Ecto neural progenitor cell (in vitro differentiated cells): ENCODE measurements at places on chromosomes 4 and X.

GRCh38 chr4:142040043-142040442 lies 403.7 kb downstream of the IL15 start:
- no peak for DNase-seq

DNA sequence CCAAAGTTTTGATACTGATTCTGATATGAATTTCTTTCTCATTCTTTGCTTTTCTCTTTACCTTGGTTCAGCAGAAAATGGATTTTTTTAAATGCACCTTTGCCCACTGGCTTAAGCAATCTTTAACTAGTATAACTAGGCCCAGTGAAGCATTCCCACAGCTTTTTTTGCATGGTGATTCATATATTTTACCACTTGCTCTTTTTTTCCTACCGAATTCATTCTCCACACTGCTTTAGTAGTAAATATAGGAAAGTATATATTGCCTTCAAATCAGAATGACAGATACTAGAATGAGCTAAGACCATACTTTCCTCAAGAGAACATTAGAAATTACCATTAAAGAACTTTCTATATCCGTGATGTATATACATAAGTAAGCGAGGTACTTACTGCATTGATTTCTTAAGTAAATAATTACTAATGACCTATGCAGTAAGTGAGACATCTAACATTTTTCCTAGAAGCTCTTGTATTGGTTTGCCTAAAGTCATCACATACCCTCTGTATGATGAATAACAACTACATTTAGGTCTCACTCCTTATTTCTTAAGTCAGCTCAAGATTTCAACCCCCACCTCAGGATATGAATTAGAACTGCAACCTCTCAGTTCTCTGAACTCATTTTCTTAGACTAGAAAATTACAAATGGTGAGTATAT lies 44.2 kb downstream of the SLC4A4 start:
- DNase-seq, result no peak

DNA sequence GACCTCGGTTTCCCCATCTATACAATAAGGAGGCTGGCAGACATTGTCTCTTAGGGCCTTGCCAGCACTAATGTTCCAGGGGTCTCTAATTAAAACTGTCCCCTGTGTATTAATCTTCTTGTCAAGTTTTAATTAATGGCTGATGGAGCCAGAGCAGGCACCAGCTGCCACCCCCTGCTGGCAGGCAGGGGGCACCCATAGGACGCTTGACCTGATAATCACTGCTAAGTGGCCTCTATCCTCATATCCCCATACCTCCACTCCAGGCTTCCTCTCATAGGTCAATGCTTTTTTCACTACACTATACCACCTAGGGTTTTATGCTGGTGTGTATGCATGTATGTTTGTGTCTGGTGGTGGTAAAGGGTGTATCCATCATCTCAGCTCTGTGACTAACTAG lies 89.4 kb downstream of the EFNB1 start:
- no peak for DNase-seq

DNA sequence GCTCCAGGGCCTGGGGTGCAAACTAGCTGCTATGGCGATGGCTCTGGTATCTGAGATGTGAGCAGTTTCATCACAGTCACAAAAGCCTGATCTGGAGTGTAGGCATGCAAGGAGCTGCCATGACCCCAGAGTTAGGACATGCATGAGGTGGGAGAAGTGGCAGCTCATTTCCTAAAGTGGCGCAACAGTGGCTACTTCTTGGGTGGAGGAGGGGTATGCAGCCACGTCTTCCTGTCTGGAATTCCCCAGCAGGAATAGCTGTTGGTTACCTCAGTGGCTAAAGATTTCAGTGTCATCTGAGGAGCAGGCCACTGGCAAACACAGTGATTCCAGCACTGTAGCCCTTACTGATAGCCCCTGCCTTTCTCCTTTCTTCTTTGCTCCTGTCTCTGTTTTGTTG lies 1382.5 kb downstream of the C4orf33 start:
- no peak for DNase-seq

DNA sequence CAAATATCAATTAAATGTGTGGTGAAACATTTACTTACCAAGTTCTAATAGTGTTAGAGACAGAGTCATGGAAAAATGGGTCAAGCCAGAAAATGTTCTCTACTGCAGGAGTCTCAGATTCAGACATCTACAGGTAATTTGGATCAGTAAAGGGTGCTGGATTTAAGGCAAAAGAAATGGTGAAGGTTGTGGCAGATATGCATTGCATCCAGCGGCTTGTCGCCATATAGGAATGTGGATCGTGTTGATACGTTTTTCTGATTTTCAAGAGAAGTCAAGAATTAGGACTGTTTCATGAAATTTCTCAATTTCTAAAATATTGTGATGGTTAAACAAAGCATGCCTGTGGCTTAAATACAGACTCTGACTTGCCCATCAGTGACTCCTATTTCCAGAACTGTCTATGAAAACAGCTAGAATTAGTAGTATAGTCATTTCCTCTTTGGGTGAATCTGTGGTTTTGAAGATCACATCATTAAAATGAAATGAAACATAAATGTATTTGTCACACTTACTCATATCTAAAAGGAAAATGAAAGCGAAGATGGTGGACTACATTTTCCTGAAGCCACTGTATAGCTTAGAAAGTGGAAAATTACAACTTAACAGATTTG lies 110.1 kb upstream of the VEGFC start:
- no peak for DNase-seq

DNA sequence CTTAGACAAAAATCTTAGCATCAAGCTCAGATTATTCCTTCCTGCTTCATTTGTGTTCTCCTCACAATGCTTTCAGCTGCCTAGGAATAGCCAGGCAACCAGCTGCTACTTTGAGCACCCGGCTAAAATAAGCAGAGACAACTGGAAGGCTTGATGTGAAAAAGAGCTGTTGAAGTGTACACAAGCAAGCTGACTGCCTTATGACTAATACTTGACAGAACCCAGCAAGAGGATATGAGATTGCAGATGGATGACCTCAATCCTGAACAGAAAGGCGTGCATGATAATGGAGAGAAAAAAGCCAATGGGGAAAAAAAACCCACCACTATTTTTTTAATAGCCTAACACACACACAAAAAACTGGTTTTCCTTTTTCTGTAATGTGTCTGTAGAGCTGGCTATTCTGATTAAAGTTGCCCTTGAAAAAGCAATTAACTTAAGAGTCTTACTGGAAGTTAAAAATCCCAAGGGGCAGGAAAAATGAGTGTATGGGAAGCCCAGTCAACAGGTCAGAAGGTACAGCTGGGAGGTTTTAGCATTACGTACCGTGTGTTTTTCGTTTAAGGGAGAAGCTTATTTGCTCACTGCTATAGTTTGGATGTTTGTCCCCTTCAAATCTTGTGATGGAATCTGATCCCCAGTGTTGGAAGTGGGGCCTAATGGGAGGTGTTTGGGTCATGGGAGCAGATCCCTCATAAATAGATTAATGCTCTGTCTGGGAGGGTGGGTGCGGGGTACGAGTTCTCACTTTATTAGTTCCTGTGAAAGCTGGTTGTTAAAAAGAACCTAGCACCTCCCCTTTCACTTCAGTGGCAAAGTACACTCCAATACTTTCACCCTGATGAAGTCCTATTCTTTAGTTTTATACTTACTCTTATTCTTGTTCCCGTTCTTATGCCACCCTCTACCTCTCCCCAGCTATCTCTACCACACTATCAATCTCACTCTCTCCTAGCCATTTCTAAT lies 37.1 kb upstream of the HERC6 start:
- no peak for DNase-seq

DNA sequence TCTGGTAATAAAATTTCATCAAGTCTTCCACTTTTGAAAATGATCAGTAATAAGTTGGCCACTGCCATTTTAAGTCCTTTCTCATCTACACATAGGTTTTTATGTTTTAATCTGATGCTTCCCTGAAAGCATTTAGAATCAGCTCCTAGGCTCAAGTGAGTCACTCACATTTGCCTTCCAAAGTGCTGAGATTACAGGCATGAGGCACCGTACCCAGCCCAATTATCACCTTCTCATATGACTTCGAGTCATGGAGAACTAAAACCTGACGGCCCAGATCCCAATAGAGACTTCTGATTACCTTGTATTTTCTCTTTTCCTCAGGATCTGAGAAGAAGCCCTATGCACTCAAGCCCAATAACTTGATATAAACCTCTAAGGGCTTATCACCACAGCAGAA lies 140.8 kb downstream of the OPHN1 start:
- DNase-seq, result no peak

DNA sequence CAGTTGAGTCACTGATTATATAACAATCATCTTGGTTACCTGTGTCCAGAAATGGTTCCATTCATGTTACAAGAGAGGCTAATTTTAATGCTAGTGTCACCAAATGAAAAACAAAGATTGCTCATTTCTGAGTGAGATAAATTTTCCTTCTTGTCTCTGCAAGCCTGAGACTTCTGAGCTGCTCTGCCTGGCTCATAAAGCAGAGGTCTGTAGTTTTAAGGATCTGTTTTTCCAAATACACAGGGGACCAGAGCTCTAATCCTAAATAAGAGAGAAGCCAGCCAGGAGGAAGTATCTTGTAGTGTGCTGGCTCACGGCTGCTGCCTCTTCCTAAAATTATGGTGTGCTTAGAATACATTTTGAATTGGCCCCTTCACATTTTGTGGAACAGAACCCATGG lies 42.6 kb downstream of the CLDN34 start:
- no peak for DNase-seq

DNA sequence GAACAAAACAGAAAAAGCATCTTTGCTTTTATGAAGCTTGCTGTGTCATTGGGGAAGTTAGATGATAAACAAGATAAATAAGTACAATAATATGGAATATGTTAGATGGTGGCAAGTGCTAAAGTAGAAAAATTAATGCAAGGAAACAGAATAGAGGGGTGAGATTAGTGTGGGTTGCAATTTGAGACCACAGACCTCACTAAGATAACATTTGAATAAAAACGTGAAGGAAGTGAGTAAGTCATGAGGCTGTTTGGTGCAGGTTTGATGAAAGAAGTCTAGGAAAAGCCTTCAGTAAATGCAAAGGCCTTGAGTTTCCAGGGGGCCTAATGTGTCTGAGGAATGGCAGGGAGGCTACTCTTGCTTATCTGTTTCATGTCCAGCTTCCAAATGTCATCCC lies 102.5 kb downstream of the CFAP299 start:
- no peak for DNase-seq

GRCh38 chr4:68152411-68152810 lies 22.7 kb upstream of the TMPRSS11F start:
- no peak for DNase-seq

DNA sequence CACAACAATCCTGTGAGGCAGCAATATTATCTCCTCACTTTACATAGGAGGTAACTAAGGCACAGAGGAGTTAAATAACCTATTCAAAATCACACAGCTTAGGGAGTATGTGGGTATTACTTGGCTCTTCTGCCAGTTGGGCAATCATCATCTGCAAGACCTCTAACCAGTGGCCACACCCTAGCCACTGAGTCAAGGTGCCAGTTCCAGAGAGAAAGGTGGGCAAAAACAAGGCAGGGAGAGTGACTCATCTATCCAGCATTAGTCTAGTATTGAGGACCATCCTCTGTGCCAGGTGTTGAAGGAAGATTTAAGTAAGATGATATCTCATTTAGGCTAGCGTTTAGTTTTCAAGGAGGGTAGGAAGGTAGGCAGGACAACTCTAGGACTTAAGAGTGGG lies 113.9 kb upstream of the EOLA2 start:
- DNase-seq, result no peak

DNA sequence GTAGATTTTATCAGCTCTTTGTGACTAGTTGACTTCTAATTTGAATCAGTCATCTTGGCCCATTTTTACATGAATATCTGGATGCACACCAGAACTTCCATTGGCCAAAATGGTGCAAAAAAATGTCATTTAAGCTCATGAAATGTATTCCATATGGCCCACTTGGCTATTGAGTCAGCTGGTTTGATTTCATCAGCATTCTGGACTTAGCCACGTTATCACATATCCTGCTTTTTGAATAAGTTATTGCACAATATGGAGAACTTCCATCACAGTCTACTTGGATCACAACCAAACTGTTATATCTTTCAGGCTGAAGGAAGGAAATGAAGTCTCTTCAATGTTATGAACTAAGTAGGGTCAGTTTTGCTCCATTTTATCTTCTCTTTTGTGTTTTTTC lies 640.6 kb downstream of the PCDH7 start:
- no peak for DNase-seq

DNA sequence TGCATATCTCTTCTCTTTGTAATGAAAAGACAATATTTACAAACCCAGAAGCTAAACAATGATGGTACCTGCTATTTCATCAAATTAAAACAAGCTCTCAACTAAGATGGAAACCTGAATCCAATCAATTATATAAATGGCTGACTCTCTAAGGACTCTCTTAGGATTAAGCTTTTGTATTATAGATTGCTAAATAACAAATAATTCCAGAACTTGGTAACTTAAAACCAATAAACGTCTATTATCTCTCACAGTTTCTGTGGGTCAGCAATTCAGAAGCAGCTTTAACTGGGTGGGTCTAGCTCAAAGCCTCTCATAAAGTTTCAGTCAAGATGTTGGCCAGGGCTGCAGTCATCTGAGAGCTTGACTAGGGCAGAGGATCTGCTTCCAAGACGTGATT lies 12.4 kb downstream of the PHKA2 start:
- no peak for DNase-seq

DNA sequence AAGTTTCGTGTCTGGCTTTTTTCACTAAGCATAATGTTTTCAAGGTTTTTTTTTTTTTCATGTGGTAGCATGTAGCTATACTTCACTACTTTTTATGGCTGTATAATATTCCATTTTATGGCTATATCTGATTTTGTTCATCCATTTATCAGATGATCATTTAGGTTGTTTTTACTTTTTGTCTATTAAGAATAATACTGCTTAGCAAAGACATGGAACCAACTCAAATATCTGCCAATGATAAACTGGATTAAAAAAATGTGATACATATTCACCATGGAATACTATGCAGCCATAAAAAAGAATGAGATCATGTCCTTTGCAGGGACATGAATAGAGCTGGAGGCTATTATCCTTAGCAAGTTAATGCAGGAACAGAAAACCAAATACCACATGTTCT lies 32.7 kb upstream of the ZNF280C start:
- DNase-seq, result no peak

DNA sequence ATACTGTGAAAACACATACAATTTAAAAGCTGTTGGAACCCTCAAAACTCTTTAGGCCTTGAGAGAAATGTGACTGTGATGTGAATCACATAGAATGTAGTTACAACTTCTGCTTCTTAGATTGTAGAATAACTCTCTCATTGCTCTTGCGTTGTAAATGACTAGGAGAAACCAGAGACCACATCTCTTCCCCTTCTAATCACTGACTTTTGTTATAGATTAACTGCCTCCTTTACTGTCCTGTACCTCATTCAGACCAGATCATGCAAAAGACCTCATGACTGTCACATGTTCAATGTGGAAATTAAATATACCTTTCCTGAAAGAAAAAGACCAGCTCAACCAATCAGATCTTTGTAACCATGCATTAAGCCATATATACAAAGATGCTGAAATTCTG lies 43.2 kb upstream of the NEIL3 start:
- DNase-seq, result no peak

DNA sequence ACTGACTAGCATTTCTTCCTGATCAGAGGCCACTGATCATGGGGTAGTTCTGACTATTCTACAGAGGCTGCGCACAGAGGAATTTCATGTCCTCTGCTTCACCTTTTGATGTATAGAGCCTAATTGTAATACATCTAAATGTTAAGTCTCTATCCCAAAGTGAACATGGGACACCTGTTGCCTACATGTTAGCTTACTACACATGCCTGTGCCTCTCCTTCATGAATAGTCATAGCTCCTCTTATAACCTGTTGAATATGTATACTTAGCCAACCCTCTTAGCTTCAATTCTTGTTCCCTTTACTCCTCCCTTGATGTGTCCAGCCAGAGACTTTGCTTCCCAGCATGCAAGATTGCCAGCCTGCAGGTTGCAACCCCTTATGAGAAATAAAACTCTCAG lies 9.6 kb upstream of the THOC2 start:
- no peak for DNase-seq

GRCh38 chr4:14816623-14817261 lies 185.5 kb upstream of the CPEB2 start:
- DNase-seq, result no peak
